NCI-H526 treated with DMSO at 0.1 percent for 48 hours (cell line): ENCODE measurements at places on chromosomes 16 and 17.
A peak's percentile ranks its signal among the peaks of the same experiment; 100 is the strongest.

- no peak for DNase-seq
Measured at GRCh38 chr17:49696233-49696761, 11.5 kb downstream of the SLC35B1 start.

- DNase-seq: no peak
Measured at GRCh38 chr17:21378553-21378952, 2.4 kb downstream of the KCNJ12 start.

DNA sequence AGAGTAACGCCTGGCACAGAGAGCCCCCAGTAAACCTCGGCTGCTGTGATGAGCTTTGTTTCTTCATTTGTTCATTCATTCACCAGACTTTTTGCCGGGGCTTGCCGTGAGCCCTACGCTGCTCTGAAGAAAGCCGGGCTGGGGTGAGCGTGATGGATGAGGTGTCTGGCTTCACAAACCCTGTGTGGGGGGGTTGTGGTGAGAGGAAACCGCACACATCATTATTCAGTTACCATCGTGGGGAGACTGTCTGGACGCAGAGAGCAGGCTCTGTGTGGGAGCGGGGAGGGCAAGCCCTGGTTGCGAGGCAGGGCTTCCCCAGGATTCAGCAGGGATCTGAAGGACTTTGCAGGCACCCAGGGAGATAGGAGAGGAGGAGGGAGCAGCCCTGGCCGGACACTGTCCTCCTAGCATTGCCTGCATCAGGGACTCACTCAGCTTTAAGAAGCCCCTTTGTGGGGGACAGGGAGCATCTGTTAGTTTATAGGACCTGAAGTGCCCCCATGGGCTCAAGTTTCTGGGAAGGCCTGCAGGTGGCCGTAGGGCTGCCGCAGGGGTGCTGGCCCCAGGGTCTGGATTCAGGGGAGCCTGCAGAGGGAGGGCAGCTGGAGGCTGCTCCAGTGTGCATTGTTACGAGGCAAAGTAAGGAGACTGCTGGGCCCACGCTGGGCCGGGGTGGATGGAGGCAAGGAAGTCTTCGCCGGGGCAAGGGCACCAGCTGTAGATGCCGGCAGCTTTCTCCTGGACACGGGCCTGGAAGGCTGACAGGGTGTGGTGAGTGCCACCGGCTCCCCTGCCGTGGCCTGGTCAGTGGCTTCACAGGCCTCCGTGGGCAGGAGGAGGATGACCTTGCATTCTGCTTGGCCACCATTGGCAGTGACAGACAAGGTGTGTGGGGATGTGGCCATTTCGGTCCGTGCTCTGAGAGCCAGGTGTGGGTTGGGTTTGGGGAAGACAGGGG is 334.5 kb downstream of the SEC14L1 start:
- DNase-seq: no peak

- DNase-seq: no peak
Measured at GRCh38 chr16:23324727-23325126, 22.6 kb downstream of the SCNN1B start.

- no peak for DNase-seq
Measured at GRCh38 chr16:1630450-1631213, 18.5 kb downstream of the CRAMP1 start.

DNA sequence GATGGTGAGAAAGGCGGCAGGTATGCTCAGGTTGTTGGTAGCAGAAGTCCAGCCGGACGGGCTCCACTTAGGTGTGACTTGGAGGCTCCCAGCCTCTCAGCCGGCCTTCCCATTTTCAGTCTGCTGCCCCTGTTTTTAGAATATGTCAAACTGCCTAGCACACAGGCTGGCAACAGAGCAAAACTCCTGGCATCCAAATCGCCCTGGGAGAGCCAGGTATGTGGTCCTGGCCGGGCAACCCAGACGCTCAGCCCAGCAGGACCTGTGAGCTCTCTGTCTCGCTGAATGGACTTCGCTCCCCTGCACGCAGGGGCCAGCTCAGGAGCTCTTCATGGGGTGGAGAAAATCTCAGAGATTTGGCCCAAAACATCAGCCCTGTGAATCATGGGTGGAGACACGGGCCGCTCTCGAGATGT is 147.9 kb upstream of the CHMP6 start:
- no peak for DNase-seq

DNA sequence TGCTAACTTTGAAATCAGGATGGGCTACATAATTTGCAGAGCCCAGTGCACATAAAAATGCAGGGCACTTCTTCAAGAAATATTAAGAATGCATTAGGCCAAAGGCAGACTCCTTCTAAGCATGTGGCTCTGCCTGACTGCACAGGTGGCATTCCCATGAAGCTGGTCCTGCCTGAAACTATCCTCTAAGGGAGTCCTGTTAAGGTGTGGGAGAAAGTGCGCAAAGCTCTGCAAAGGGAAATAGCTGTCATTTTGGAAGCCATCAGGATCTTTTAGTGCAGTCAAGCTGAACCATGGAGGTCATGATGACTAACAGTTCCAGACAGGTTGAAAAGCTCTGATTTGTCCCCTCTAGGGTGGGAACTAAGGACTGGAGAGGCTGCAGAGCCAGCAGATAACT is 41.9 kb upstream of the CRHR1 start:
- DNase-seq: no peak

- no peak for DNase-seq
Measured at GRCh38 chr16:62033065-62033464, 3.2 kb downstream of the CDH8 start.

- DNase-seq: no peak
Measured at GRCh38 chr17:27217631-27218030, 76.3 kb upstream of the WSB1 start.

DNA sequence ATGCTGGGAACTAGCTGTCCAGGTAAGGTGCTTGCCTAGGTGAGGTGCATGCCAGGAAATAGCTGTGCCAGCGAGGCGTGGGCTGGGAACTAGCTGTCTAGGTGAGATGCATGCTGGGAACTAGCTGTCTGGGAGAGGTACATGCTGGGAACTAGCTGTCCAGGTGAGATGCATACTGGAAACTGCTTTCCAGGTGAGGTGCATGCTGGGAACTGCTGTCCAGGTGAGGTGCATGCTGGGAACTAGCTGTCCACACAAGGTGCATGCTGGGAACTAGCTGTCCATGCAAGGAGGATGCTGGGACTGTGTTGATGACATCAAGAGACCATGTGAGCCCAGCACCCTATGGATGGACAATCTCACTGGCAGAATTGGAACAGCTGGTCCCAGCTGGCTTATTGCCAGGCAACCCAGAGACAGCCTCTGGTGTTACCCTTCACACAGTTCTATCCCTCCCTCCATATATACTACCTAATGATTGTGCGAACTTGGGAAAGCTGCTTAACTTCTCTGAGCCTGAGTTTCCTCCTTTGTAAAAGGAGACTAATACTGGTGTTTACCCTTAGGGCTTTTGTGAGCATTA is 479.9 kb upstream of the RBFOX1 start:
- no peak for DNase-seq

DNA sequence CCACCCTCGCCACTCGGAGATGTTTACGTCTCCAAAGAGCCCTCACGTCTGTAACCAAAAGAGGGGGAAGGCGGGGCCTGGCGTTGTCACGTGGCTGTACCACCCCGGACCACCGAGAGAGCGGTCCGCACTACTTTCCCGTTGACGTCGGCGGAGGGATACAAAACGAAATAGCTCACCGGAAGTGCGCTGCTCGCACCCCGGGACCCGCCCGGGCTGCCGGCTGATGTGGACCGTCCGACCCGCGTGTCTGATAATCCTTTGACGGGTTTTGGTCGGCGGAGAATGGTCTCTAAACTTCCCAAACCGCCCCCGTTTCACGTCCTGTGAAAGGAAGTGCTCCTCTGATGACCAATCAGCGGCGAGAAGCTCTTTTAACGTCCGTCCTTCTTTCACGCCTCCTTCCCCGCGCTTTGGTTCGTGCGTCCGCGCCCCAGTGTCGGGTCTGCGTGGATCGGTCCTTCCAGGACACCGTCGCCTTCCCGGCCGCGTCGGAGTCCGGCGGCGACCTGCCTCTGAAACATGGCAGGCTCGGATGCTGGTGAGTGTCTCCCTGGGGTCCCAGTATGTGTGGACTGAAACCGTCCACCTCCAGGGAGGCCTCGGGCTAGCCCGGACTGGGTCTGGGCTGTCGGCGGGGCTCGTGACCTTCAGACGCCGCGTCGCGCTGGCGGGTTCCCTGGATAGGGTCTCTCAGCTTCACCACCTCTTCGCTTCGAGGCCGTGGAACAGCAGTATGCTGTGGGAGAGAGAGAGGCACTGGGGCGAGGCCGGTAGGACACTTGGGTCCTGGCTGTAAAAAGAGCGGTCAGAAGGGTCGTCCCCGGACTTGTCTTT is at the start of gene CEP95:
TSS of gene CEP95 (plus strand) at position 402 of the 837 bp plus-strand sequence. CDS start at position 523, 121 bp downstream.
- peak; percentile 99 for DNase-seq

GRCh38 chr16:66975302-66975893 is 13.0 kb upstream of the CES4A start:
- no peak for DNase-seq

- no peak for DNase-seq
Measured at GRCh38 chr16:29662000-29662728, 883 bp upstream of the SPN start.

DNA sequence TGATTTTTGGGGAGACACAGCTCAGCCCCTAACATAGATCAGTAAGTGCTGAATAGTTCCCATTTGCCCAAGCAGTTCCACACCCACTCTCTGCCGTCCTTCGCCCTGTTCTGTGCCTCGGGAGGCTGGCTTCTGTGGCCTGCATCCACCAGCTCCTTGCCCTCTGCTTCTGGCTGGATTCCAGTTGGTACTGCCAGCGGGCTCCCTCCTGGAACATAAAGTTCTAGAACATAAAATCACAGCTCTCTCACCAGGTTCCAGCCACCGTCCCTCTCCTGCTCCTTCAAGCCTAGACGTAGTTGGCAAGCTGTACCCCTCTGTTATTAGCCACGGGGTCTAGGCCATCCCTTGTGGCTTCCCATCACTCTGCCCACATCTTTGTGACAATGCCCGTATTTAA is 3.9 kb upstream of the MRPS23 start:
- DNase-seq: no peak

DNA sequence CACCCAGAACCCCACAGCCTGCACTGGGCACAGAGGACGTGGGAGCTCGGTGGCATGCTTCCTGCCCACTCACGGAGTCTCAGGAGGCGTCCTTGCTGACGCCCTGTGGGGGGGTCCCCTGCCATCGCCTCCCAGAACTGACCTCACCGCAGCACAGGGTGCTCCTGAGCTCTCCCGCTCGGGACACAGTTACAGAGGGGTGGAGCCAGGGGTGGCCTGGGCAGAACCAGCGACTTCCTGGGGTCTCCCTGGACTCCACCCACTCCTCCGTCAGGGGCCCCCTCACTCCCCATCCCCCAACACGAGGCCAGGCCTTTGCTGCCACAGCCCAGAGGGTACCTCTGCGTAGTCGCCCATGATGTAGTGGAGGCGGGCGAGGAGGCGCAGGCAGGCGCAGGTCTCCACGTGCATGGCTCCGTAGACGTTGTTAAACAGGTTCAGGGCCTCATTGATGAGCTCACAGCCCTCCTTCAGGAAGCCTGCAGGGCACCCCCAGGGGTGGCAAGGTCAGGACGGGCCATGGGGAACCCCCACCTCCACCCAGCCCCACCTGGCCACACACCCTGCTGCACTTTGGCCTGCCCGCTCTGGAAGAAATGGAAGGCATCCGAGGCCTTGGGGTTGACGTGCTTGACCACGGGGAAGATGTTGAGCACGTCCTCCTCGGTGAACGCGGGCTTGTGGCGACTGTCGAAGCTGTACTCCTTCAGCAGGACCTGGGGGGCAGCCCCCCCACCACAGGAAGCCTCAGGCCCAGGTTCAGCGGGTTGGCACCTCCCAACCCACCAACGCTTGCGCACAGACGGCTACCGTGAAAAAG is 17.8 kb downstream of the CLUH start:
- DNase-seq: no peak

DNA sequence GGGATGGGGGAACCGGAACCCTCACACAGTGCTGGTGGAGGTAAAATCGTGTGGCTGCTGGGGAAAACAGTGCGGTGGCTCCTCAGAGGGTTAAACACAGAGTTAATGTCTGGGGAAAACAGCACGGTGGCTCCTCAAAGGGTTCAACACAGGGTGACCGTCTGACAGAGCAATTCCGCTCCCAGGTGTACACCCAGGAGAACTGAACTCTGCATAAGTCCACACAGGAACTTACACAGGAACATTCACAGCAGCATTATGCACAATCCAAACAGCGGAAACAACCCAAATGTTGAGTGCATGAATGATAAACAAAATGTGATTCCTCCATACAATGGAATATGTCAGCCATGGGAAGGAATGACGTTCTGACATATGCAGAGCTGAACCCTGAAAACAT is 51.4 kb downstream of the CCDC57 start:
- no peak for DNase-seq

- DNase-seq: no peak
Measured at GRCh38 chr16:82177555-82177954, 7.5 kb upstream of the MPHOSPH6 start.

GRCh38 chr17:36944553-36944952 is 4.2 kb upstream of the AATF start:
- DNase-seq: no peak

DNA sequence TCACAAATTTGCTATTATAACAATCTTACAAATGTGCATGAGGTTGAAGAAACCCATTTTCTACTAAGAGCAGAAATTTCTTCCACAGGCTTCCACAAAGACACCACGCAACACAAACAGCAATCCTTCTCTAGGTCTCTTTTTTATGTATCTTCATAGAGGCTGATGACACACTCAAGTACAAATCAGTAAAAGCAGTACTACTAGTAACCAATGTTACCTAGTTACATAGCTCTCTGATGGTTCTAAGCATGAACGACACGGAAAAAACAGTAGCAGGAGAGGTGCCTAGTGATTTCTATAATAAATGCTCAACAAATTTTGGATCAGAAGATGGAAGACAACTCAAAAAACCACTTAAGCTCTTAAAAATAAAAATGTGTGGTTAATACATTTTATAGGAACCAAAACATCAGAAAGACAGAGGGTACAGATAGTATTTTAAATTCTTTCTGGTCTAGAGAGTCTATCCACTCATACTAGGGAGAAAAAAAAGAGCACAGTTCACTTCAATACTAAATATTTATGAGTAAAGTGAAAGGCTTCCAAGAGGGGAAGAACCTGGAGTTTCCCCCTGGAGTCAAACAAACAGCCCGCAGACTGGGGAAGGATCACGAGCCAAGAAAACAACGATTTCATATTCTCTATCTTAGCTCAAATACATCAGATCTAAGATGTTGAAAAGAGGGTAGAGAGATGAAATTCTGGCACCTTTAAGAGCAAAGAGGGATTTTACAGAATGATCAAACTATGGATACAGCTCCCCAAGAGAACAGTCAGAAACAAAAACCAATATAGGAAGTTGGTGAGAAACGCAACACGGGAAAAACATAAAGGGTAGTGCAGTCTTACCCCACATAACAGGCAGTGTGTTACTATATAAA is 40.2 kb downstream of the SMG6 start:
- DNase-seq: no peak

GRCh38 chr17:44349553-44350070 is 4.5 kb downstream of the GRN start:
- DNase-seq: no peak

GRCh38 chr17:83007504-83008185 is 71.8 kb upstream of the METRNL start:
- DNase-seq: no peak
